ENCODE measurements at places on chromosomes 7 and 10.

DNA sequence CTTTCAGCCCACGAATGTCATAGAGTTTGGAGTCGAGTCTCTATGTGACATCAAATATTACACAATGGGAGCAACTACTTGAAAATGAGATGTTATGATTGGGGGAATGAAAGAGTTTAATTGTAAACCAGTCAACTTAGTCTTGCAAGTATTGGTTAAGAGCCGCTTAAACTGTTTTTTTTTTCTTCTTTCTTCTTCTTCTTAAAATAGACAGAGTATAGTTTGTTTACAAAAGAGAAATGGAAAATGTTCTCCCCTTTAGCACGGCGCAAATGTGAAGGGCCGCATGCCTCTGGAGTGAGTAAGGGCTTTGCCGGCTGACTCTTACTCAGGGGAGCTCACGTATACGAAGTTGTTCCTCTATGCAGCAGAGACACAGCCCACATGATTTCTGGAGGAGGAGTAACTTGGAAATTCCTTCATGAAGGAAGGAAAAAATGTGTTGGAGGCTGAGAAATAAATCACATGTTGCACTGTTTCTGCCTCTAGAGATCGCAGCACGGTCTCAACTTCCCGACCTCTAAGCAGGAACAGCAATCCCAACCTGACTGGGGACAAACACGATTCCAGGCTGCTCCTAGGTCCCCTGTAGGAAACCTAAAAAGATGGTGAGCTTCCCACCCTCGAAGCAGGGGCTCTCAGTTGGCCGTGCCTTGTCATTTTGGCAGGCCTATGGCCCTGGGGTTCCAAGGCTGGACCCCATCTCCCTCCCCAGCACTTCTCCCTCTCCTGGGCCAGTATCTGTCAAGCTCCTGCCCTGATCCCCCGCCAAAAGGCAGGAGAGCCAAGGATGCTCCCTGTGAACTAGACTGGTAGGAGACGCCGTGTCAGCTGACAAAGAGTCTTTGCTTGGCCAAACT, 44.8 kb downstream of the MYOF start:
- DNase-seq = no peak

GRCh38 chr7:31114593-31115343, 62.7 kb downstream of the ADCYAP1R1 start:
- no peak for DNase-seq

- peak; percentile 45 for DNase-seq
Measured at GRCh38 chr10:12194752-12195271, 879 bp downstream of the NUDT5 start.

DNA sequence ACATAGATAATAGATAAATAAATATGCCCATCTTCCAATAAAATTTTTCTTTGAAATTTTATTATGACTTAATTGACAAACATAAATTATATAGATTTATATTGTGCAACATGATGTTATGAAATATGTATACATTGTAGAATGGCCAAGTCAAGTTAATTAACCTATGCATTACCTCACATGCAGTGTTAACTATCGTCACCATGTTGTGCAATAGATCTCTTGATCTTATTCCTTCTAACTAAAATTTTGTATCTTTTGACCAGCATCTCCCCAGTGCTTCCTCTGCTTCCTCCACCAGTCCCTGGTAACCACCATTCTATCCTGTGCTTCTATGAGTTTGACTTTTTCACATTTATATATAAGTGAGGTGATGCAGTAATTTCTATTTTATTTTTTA, 259.6 kb downstream of the SUGCT start:
- DNase-seq = no peak

DNA sequence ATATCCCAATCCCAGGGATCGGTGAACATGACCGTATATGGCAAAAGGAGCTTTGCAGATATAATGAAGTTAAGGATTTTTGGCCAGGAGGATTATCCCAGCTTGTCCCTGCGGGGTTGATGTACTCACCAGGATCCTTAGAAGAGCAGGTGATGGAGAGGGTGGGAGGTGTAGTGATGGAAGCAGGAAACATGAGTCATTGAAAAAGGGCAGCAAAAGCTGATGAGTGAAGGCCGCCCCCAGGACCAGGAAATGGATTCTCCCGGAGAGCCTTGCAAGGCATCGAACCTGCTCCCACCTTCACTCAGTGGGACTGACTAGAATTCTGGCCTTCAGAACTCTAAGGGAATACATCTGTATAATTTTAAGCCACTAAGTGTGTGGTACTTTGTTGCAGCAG, 5.2 kb upstream of the NUPR2 start:
- DNase-seq = no peak

- no peak for DNase-seq
Measured at GRCh38 chr10:36057180-36057579, 415.1 kb upstream of the FZD8 start.

DNA sequence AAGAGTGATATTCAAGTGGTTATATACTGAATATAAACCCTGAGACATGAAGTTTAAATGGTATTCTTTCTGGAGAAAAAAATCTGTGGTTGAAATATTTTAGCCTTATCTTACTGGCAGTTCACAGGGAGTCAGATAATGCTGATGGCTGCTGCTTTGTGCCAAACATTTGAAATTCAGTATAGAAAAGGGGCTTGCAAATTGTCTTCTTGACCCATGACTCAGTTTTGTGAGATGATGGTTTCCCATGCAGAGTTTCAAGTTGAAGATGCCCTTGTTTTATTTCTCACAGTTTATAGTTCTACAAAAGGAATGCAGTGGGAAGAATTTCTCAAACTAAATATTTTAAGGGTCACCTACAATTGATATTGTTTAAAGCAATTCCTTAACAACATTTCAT, 251.1 kb upstream of the MEOX2 start:
- DNase-seq = no peak

DNA sequence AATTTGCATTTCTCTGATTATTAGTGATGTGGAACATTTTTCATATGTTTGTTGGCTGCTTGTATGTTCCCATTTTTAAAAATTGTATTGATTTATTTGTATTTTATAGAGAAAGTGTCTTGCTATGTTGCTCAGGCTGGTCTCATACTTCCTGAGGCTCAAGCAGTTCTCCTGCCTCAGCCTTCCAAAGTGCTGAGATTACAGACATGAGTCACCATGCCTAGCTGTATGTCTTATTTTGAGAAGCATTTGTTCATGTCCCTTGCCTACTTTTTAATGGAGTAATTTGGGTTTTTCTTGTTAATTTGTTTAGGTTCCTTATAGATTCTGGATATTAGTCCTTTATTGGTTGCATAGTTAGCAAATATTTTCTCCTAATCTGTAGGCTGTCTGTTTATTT, 214.2 kb upstream of the KAT6B start:
- no peak for DNase-seq

GRCh38 chr10:8665322-8665721, 610.8 kb downstream of the GATA3 start:
- no peak for DNase-seq

DNA sequence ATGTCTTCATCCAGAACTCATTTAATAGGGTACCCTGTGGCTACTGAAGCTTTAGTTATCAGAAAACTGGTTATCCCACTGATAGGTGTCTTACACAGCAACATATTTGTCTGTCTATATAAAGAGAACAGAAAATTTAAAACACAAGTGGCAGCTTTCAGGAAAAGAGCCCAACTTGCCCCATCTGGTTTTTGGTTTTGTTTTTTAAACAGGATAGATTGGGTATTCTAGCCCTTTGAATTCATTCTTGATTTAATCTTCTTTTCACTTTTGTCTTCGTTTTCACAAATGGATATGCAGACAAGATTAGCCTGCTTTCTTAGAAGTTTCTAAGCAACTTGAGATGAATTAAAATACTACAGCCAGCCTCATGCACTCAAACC, 91.3 kb downstream of the KLF6 start:
- DNase-seq = no peak

DNA sequence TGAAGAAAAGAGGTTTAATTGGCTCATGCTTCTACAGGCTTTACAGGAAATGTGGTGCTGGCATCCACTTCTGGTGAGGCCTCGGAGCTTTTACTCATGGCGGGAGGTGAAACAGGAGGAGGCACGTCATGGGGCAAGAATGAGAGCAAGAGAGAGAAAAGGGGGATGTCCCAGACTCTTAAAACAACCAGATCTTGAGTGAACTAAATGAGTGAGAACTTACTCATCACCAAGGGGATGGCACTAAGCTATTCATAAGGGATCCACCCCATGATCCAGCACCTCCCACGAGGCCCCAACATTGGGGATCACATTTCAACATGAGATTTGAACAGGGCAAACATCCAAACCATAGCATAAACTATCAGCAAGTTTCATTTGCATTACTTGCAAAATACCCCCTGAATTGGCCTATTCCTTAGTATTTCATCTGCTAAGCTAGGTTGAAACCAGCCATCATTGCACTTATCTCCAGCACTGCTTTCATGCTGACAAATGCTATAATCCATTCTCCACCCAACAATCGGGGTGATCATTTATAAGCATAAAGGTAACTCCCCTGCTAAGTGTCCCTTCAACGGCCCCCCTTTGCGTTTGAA, 179.0 kb downstream of the NOC3L start:
- no peak for DNase-seq

DNA sequence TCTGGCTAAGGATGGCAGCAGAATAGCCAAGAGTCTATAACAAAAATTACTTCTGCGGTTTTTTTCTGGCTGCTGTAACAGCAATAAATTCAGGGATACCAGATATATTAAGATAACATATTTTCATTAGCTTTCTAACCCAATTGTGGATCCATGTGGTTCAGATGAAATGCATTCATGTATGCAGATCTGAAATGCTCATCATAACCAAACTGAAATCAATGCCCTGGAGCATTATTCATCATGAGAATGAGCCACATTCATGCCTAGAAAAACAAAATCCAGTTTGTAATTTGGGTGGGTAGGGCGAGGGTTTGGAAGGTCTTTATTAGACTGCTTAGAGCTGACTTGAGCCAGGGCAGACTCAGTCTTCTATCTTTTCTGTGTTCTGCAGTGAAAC, 69.8 kb upstream of the SEMA3A start:
- no peak for DNase-seq

DNA sequence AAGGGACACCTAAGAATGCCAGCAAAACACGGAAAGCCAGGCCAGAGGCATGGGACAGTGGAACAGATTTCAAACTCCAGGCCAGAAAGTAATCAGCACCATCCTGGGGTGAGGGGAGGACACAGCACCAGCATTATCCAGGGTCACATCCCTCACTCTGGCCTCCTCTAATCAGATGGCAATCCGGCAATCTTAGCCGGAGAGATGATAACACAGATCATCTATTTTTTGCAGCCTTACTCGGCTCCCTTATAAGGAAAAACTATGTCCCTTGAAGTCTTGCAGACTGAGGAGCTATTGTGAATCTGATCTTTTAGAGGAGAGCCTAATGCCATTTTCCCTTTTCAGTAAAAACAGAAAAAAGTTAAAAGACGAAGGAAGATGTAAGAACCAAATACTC, 16.5 kb downstream of the TRIL start:
- no peak for DNase-seq

DNA sequence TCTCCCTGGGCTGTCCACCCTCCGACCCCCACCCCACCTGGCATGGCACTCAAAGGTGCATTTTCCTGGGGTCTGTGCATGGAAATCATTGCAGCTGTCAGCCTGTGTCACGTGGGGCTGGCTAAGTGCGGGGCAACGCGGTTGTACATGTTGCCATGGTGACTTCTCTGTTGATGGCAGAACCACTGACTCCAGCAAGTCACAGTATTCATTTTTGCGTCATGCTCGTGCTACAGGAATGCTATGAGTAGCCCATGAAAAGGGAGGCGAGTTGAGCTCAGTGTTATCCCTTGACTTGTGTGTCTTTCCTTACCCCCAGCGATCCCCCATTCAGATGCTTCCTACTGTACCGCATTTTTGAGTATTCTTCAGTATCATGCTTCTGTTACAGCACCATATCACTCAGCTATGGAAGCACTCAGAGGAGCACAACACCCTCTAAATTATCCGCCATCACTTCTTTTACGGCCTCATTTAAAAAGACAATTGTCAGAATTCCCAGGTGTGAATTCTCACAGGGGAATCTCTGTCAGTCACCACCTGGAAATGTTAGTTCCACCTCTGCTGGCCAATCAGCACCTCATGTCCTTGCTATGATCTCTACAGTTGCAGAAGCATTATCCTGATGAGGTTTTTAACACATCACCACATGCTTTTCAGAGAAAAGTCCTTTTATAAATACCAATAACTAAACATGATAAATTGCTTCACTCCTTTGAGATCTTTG, 194.4 kb upstream of the C7orf33 start:
- DNase-seq = no peak

DNA sequence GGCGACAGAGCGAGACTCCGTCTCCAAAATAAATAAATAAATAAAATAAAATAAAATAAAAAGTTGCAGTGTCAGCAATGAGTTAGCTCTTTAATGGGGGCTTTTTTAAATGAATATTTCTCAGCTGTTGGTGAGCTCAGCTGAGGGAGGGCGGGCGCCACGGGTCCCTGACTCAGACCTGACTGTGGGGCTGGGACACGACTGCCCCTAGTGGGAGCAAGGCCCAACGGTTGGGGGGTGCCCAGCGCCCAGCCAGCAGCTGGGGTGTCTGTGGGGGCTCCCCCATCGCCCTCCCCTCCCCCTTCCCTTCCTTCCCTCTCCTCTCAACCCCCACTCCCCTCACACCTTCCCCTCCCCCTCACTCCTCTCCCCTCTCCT, 46.6 kb downstream of the PWWP2B start:
- peak; percentile 75 for DNase-seq

DNA sequence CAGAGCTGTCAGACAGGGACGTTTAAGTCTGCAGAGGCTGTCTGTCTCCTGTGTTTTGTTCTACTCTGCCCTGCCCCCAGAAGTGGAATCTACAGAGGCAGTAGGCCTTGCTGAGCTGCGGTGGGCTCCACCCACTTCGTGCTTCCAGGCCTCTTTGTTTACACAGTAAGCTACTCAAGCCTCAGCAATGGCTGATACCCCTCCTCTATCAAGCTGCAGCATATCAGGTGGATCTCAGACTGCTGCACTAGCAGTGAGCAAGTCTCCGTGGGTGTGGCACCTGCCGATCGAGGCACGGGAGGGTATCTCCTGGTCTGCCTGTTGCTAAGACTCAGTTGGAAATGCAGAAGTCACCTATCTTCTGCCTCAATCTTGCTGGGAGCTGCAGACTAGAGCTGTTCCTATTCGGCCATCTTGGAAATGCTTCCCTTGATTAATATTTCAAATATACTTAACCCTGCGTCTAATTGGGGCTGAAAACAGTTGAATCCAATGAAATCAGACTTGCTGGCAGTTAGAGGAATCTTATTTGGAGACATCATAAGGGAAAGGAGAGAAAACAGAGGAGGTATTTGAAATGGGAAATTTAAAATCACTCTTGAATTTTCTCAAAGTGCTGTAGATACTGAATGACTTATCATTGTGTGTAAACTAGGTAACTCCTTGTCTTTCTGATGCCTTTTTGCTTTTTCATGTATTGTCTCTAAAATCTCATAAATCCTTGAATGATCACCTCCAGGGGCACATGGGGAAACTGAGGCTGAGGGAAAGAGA, 13.8 kb upstream of the CYP3A5 start:
- no peak for DNase-seq

DNA sequence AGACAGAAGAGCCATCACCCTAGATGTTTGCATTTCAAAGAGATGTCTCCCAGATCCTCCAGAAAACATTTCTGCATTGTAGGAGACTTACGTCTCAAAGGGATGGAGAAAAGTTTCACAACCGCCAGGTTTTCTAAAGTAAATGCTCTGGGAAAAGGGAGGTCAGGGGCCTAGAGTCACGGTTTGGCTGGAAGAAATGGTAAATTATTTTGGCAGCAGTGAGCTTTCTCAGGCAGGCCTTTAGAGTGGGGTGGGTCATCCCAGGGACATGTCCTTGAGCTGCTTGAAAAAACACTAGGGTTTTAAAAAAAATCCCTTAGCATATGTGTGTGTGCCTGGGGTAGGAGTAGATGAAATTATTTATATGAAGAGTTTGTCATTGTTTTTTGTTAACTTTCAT, 728.8 kb downstream of the TYW1 start:
- no peak for DNase-seq
